ENCODE measurements at places on chromosomes 11 and 22.

GRCh38 chr11:74403607-74404321 lies 5.5 kb upstream of the PGM2L1 start:
- no peak for DNase-seq

DNA sequence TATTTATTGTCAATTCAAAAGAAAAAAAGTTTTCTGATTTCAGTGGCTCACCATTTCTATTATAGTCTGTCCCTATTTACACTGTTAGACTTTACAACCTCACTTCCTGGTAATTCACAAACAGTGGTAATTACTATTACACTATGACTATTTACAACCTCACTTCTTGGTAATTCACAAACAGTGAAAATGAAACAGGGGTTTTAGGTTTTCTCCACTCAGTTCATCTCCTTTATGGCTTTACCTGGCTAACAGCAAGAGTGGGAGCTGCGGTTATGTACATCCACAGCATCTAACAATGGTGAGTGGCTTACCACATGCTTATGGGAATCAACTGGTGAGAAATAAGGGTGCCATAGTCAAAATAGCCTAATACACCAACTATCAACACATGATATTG lies 166.4 kb downstream of the CASP12 start:
- DNase-seq = no peak

- DNase-seq = no peak
Measured at GRCh38 chr11:95922536-95923438, 1.1 kb downstream of the MTMR2 start.

DNA sequence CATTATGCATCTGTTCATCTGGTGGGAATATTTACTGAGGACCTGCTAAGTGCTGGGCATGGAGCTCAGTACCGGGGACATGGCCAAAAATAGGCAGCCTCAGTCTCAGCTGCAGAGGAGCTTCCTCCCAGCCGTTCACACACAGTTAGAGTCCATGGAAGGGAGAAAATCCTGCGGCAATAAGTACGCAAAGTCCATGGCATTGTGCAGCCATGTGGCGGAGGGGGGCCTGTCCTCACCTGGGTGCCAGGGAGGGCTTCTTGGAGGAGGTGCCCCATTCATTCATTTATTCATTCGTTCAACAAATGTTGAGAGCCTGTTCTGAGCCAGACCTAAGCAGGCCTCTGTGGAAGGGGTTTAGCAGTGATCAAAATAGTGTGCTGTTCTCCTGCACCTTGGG lies 59.3 kb upstream of the ANO1 start:
- no peak for DNase-seq

GRCh38 chr22:39457556-39458443 lies 988 bp downstream of the MGAT3 start:
- DNase-seq = no peak

DNA sequence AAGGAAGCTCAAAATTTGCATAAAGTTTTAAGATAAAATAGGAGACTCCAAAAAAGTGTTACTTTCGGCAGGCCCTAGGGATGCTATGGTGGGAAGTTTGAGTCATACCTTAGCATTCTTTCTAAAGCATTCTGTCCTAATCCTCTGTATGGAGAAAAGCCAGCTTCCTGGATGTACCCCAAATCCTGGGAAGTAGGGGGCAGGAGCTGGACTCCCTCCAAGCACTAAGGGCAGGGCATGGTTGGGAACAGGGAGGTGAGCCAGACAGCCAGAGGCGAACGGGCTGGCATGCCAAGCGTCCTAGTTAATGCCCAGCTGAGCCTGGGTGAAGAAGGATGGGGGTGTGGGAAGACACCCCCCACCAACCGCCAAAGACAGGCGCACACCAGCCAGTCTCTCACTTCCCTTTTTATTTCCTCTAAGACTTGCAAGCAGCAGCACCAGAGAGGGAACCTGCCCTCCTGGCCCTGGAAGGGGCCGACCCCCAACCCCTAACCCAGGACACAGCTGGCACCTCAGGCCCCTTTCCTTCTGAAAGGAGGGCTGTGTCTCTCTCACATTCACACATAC lies 23.9 kb downstream of the RTN4RL2 start:
- DNase-seq = no peak

- no peak for DNase-seq
Measured at GRCh38 chr22:28464127-28464526, 215.5 kb downstream of the TTC28 start.

GRCh38 chr11:63939397-63939891 lies 642 bp downstream of the NAA40 start:
- peak; percentile 39 for DNase-seq

GRCh38 chr11:35714882-35715627 lies 52.5 kb downstream of the TRIM44 start:
- no peak for DNase-seq

GRCh38 chr11:46176421-46176820 lies 55.2 kb upstream of the PHF21A start:
- DNase-seq = no peak

DNA sequence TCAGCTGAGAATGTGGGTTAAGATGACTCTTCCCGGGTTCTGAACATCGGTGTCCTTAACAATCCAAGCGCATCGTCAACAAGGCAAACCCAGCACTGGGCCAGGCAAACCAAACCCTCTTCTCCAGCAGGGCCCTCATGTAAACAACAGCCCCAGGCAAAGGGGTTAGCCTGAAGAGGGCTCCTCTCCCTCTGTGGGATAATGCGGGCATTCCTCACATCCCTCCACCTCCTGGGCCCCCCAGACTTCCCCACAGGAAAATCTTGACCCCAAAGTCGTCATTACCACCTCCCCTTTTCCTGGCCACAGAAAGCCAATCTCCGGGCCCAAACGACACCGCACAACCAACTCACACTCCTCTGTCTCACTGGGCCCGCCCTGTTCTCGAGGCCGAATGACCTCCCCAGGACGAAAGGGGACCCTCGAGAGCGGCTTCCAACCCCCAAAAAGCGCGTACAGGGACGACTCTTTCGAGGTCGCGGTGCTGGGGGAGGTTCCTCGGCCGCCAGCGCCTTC lies 566 bp downstream of the DDB1 start:
- DNase-seq = no peak

DNA sequence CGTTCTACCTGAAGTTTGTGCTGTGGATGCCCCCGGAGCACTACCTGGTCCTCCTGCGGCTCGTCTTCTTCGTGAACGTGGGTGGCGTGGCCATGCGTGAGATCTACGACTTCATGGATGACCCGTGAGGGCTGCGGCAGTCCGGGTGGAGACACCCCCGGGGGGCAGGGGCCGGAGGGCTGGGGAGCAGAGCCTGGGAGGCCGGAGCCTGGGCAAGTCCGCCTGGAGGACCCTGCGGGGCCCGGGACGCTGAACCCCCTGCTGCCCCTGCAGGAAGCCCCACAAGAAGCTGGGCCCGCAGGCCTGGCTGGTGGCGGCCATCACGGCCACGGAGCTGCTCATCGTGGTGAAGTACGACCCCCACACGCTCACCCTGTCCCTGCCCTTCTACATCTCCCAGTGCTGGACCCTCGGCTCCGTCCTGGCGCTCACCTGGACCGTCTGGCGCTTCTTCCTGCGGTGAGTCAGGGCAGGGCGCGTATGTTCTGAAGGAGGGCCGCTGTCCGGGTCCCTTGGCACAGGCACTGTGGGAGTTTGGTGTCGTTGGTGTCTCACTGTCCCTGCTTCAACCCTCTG lies 17.3 kb downstream of the RNH1 start:
- DNase-seq = peak; percentile 85

DNA sequence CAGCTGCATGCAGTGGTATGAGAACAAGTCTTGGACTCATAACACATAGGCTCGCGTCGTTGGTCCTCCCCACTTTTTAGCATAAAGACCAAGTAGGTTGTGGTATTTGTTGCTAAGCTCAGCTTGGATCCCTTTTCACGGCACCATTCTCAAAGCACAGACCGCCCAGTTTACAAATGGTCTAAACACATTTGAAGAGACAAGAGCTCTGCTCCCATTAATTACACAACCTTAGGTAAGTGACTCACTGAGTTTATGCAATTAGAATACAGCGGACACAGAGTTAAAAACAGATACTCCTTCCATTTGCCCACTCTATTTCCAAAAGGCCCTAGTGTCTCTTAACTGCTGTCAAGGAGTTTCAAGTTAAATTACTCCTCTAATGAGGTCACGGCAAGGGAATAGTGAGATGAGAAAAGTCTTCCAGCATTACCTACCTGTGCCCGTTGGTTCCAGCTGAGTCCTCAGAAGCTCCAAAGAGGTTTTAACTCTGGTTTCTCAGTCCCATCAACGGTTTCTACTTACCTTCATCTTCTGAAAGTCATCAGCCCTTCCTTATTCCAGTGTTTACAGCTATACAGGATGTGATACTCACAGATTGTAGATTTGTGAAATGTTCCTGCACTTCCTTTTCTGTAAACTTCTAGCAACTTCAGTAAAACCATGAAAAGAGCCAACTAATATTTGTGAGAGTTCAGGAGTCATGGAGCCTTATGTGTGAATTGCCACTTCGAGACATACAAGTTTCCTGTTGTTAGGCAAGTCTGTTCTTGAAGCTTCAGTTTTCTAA lies at the start of gene MS4A6A:
Gene MS4A6A (minus strand): TSS at position 543 of the 790 bp plus-strand sequence. CDS start 1,356 bp downstream, outside the sequence.
- DNase-seq = no peak

- DNase-seq = no peak
Measured at GRCh38 chr11:61447601-61448551, 18.0 kb downstream of the SDHAF2 start.

DNA sequence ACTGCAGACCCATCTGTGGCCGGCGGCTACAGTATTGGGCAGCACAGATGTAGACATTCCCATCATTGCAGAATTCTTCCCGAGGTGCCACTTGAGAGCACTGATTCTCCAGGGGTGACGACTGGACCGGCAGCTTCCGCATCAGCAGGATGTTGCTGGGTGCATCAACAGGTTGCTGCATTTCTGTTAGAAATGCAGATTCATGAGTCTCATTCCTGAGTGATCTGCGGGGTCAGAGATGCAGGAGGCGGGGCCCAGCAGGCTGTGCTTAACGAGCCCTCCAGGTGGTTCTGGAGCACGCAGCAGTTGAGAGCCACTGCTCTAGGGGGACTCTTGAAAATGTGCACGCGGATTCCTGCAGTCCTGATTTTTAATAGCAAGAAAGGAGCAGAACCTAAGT lies 321.8 kb downstream of the TBC1D22A start:
- DNase-seq = no peak

- DNase-seq = peak; percentile 52
Measured at GRCh38 chr22:24500277-24500820, 5.2 kb downstream of the UPB1 start.

- no peak for DNase-seq
Measured at GRCh38 chr22:38567531-38568285, 2.3 kb downstream of the DMC1 start.

GRCh38 chr11:63619967-63620366 lies 5.7 kb upstream of the PLAAT3 start:
- DNase-seq = no peak

DNA sequence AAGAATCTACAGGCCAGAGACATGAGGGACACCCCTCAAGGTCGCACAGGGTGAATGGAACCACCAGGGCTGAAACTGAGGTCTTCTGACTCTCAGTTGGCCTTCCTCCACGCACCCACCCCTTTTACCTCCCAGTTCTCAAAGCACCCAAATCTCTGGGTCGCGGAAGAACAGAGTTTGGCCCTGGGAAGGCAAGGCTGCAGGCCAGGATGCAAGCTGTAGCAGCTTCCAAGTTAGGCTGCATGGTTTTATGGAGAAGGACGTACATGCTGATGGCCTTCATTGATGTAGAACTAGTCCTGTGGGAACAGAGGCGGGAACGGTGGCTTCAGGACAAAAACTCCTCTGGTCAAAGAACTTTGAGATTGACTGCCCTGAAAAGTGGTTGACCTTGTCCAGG lies 143.5 kb upstream of the B3GAT1 start:
- DNase-seq = no peak

DNA sequence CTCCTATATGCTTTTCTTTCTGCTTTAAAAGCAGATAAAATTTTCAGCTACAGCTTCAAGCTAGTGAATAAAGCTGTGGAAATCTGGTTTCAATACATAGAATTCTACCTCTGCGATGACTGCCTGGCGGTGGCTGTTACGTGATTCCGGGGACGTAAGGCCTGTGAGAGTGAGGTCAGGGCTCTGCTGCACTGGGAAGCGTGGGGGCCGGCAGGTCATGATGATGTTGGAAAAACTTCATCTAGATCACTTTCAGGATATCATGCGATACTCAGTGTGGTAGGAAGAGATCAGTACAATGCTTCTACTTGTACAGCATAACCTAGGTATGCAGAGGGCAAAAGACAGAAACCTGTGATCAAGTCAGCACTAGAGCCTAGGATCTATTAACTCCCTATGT lies 546.8 kb upstream of the B3GAT1 start:
- no peak for DNase-seq

- DNase-seq = no peak
Measured at GRCh38 chr11:61910187-61911127, 6.9 kb downstream of the RAB3IL1 start.

- no peak for DNase-seq
Measured at GRCh38 chr11:22317656-22318055, 20.5 kb upstream of the SLC17A6 start.

DNA sequence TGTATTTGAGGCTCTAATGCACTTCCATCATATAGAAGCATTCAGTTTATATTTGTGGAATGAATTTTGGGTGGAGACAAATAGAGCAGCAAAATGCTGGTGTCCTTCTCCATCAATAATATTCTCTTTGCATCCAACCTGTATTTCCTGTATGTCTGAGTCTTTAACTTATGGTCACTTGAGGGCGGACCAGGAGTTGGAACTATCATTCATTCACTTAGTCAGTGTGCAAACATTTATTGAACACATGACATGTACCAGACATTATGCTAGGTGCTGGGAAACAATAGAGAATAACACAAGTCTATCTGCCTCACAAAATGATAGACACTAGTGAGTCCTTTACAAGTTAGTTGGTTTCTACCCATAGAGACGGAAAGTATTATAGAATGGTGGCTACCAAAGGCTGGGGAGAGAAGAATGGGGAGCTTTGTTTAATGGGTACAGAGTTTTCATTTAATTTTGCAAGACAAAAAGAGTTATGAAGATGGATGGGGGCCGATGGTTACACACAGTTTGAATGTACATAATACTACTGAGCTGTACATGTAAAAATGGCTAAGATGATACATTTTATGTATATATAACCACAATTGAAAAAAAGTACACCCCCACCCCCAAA lies 4.6 kb upstream of the TMEM123 start:
- no peak for DNase-seq

- DNase-seq = peak; percentile 97
Measured at GRCh38 chr22:36659762-36660509, 43.6 kb downstream of the CACNG2 start.

DNA sequence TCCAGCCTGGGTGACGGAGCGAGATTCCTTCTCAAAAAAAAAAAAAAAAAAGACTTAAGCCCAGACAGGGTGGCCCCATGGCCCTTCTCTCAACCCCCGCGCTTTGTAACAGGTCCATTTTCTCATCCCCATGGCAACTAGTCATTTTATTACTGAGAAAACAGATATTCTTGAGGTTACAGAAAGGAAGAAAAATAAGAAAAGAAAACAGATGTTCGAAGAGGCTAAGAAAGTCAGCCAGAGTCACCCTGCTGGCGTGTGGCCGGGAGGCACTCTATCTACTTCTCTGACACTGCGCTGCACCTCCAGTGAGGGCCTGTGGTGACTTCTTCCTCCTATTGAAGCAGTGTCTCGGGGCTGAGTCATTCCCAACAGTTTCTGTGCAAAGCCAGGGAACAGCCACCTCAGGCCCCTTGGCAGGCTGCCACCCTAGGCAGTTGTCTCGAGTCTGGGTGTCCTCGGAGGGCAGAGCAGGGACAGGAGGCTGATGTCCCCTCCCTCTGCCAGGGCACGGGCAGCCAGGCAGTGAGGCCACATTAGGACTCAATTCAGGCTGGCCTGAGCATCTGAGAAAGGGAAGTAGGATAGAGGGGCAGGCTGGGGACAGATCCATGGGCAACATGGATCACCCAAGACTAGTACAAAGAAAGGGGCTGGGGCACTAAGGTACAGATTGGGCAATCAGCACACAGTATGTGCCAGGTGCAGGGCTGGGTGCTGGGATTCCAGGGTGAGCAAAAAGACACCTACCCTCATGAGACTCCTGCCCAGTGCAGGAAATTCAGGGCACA lies 16.4 kb upstream of the SYVN1 start:
- peak; percentile 98 for DNase-seq
